ENCODE measurements at places on chromosomes 1 and 21. TPM values are rescaled to one million over a fixed set of nuclear protein-coding genes. Genes with fewer than 3 reads are reported as not detected.
A peak's percentile ranks its signal among the peaks of the same experiment; 100 is the strongest.

- DNase-seq, result peak; percentile 90
These were observed 449 bp upstream of the RCAN3 start for GRCh38 chr1:24502065-24502708.

DNA sequence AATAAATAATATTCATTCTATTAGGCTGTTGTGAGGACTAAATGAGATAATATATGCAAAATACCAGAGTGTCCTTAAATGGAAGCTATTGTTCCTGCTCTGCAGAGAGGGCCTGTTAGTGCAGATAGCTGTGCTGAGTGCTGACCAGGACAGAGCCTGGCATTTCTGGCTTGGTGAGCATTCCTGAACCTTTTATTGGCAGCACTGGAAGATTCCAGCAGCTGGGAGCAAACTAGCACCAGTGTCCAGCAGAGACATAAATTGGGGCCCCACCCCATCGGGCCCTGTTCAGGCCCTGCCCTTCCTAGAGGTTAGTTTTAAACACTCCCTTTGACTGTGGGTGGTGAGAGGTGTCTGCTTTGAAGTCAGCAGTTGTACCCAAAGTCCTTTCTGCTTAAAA, 85.9 kb upstream of the GADD45A start:
- DNase-seq, result no peak

DNA sequence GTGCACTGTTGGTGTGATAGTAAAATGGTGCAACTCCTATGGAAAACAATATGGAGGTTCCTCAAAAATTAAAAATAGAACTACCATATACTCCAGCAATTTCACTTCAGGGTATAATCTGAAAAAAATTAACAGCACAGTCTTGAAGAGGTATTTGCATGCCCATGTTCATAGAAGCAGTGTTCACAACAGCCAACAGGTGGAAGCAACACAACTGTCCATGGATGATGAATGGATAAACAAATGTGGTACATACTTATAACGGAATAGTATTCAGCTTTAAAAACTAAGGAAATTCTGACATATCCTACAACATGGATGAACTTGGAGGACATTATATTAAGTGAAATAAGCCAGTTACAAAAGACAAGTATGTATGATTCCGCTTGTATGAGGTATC, 8.2 kb downstream of the TTLL7 start:
- no peak for DNase-seq

DNA sequence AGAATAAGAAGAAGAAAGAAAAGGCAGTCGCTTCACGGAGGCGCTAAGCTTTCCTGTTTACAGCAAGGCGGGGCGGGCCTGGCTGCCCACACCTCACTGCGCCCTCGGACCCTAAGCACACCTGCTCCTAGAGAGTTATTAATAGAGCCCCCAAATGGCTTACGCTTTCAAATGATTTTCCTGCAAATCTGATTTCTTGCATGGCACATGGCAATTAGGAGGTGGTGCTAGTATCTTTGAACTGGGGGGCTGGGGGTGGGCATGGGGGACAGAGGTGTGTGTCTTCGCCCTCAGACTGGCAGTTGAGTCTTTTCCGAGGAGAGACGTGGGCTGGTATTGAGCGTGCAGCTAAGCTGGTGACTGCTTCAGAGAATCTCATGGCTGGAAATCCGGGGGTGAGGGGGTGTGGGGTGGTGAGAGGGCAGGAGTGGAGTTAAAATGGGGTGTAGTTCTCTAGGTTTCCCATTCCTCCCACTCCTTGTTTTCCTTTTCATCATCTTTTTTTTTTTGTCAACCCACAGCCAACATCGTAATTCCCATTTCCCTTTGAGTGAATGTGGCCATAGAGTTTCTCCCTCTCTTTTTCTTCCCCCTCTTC, 1.3 kb downstream of the S1PR1 start:
- DNase-seq, result peak; percentile 51

- no peak for DNase-seq
These were observed 607 bp downstream of the BTG3 start for GRCh38 chr21:17612023-17612564.

GRCh38 chr1:161740921-161741320, 8.7 kb upstream of the DUSP12 start:
- DNase-seq, result no peak

- DNase-seq, result no peak
These were observed 12.9 kb downstream of the NEK7 start for GRCh38 chr1:198169672-198170071.

- no peak for DNase-seq
These were observed 8.2 kb downstream of the GPSM2 start for GRCh38 chr1:108884968-108885367.

DNA sequence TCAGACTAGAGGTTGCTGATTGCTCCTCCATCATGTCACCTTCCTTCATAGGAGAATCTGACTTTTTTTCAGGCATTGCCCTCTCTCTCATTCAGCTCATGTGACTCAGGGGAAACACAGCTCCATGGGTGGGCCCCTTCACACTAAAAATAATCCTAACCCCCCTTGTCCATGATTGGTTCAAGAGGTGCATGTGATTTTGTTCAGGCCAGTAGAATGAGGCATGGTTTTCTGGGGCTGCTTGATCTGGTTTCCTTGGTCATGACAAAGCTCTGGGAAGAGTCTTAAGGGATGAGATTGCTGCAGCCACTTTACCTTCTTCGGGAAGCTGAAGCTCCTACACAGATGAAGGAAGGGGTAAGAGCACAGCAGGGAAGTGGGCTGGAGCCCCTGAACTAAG, 56.3 kb downstream of the SPAG17 start:
- DNase-seq, result no peak

DNA sequence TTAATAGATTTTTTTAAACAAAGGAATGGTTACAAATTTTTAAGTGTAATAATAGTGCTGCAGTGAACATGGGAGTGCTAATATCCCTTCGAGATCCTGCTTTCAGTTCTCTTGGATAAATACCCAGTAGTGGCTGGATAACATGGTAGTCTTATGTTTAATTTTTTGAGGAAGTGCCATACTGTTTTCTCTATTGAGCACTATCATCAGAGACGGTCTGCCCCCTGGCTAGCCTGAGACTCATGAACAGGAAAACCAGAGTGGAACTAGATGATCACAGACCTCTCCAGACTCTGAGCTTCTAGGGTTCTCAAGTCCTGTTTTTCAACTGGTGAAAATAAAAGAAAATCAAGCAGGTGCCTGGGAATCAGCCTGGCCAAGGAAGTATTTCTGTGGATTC, 97.3 kb upstream of the MARK1 start:
- DNase-seq, result no peak

DNA sequence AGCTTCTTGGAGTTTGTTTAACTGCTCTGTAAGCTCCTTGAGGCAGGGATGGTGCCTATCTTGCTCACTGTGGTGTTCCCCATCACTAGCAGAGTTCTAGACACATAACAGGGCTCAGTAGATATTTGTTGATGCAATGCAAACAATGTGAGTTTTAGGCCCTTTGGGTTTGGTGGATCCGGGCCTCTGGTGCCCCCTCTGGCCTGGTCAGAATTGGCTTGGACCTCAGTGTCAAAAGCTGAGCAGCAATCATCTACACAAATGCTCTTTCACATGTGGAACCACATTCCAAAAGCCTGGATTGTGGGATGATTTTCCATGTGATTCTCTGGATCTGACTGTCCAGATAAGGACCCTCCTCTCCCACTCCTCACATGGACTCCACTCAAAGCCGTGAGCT, 53.4 kb upstream of the BCAR3 start:
- DNase-seq, result no peak

DNA sequence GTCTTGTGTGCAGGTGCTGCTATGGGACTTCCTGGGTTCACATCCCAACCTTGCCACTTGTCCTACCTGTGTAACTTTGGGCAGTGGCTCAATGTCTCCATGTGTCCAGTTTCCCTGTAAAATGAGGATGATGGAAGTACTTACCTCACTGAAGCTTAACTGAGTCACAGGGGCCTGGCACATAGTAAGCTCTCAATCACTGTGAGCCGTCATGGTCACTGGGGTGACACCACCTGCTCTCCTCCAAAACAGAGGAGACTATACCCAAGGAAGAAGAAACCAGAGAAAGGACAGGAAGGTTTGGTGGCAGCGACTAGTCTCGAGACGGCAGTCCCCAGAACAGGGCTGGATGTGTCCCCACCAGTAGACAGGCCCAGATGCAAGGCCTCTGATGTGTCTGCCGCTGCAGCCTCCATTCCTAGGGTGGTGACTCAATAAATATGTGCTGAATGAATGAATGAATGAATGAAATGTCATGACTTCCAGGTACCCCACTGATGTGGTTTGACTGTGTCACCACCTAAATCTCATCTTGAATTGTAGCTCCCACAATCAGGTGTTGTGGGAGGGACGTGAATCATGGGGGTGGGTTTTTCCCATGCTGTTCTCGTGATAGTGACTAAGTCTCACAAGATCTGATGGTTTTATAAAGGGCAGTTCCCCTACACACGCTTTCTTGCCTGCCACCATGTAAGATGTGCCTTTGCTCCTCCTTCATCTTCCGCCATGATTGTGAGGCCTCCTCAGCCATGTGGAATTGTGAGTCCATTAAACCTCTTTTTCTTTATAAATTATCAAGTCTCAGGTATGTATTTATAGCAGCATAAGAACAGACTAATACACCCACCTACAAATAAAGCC, 13.0 kb upstream of the LRP8 start:
- DNase-seq, result no peak

DNA sequence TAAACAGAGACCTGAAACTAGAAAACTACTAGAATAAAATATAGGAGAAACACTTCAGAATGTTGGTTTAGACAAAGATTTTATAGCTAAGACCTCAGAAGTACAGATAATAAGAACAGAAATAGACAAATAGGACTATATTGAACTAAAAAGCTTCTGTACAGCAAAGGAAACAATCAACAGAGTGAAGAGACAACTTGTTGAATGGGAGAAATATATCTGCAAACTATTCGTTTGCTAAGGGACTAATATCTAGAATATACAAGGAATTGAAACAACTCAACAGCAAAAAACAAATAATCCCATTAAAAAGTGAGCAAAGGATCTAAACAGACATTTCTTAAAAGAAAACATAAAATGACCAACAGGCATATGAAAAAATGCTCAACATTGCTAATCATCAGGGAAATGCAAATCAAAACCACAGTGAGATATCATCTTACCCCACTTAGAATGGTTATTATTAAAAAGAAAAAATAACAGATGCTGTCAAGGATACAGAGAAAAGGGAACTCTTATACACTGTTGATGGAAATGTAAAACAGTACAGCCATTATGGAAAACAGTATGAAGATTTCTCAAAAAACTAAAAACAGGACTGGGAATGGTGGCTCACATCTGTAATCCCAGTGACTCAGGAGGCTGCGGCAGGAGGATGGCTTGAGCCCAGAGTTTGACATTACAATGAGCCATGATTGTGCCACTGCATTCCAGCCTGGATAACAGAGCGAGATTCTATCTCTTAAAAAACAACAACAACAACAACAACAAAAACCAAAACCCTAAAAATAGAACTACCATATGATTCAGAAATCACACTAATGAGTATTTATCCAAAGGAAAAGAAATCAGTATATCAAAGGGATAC, 37.3 kb upstream of the ZSWIM5 start:
- no peak for DNase-seq

DNA sequence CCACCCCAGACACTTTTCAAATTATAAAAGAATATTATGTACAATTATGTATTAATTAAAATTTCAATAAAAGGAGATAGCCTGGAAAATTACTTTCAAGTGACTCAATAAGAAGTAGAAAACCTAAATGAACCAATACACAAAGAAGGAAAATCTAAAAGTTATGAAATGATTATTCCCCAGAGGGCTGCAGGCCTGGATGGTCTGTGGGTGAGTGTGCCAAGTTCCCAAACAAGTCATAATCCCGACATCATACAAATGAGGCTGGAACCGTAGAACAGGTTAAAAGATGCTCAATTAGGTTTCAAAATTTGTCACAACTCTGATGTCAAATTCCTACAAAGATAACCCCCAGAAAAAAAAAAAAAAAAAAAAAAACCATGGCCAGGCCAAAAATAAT, 12.7 kb downstream of the SPATC1L start:
- DNase-seq, result no peak

DNA sequence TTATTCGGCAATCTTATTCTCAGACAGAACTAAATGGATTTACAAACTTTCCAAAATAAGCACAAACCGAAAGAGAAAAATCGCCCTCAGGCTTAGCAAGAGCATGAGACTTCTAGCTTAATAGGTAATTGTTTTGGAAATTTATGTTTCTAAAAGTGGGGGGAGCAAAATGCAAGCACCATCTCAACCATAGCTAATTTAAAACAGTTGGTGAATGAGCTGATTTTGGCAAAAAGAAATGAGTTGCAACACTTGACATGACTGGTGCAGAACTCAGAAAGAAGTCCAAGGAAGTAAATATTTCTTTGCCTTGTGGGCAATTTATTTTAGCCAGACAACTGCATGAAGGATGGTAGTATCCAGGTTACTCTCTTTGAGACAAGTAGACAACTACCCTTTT, 71.5 kb upstream of the PTGFR start:
- no peak for DNase-seq

DNA sequence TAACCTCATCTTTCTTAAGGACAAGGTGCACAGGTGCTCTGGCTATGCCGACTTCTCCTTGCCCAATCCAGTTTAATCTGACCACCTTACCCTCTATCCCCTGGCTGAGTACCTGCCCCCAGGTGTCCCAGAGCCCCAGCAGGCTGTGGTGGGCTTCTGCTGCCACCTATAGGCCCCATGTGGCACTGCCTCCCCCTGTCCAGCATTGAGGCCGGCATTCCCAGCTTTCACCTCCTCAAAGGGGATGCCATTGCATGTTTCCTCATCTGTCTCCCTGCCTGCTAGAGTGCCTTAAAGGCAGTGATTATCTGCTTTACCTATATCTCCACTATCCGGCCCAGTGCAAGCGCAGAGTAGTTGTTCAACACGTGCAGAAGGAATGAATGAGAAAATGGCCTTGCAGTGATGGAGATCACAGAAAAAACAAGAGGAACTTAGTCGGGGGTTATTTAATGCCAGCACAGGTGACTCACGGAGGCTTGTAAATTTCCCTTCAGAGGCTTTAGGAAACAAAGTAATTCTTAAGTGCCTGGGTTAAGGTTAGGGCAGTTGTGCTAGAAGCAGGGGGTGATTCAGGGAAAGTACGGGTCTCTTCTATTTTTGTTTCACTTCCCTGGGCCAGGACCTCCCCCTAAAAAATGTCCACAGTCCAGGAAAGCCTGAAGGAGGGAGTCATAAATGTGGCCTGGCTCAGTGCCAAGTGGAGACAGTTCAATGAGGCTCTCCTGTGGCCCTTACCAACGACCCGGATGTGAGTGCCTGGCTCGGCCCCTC, 131.8 kb upstream of the NGF start:
- no peak for DNase-seq

Gene ZNF648
- total RNA-seq, result not detected

Gene RXFP4
- total RNA-seq, result not detected

Gene ATP5PF
- total RNA-seq, result 64.1 TPM

Gene NEGR1
- total RNA-seq, result not detected

Gene FAM131C
- not detected for total RNA-seq

Gene FCMR
- 554 TPM for total RNA-seq

Gene STUM
- total RNA-seq, result not detected

Gene CFH
- 11.9 TPM for total RNA-seq

Gene HTR6
- 0.44 TPM for total RNA-seq

Gene OLIG2
- not detected for total RNA-seq

Gene PDC
- total RNA-seq, result not detected

Gene RPF1
- total RNA-seq, result 46.2 TPM

Gene SHE
- total RNA-seq, result not detected

Gene FMO1
- total RNA-seq, result not detected

Gene BTBD19
- total RNA-seq, result 14.8 TPM

Gene CYP2J2
- total RNA-seq, result 0.28 TPM

Measured in CD4-positive, alpha-beta memory T cell (primary cell).